ENCODE measurements at places on chromosomes 7 and 10. TPM values are rescaled to one million over a fixed set of nuclear protein-coding genes. Genes with fewer than 3 reads are reported as not detected.

NUTM2B gene
- 1.7 TPM for total RNA-seq

EEPD1 gene
- 20.7 TPM for total RNA-seq

SKIDA1 gene
- 0.37 TPM for total RNA-seq

ITIH5 gene
- total RNA-seq, result not detected

ARMC10 gene
- total RNA-seq, result 14.6 TPM

PALS2 gene
- 15.5 TPM for total RNA-seq

ADAM12 gene
- 36.6 TPM for total RNA-seq

TMEM229A gene
- total RNA-seq, result not detected

CNTNAP2 gene
- not detected for total RNA-seq

SCIN gene
- 0.15 TPM for total RNA-seq

AASS gene
- total RNA-seq, result 3.6 TPM

SH2D4B gene
- total RNA-seq, result 0.30 TPM

GRCh38 chr7:130149281-130150139, 55.7 kb downstream of the TMEM209 start:
- no peak for DNase-seq

- no peak for DNase-seq
Observed at GRCh38 chr10:30417301-30417700, 16.7 kb upstream of the MAP3K8 start.

- DNase-seq, result no peak
Observed at GRCh38 chr7:17391366-17391765, 92.9 kb downstream of the AHR start.

GRCh38 chr10:100479037-100479436, 16.2 kb downstream of the WNT8B start:
- no peak for DNase-seq

- DNase-seq, result no peak
Observed at GRCh38 chr7:43694399-43694748, 34.9 kb downstream of the COA1 start.

- no peak for DNase-seq
Observed at GRCh38 chr7:116571552-116571951, 46.7 kb downstream of the CAV1 start.

GRCh38 chr10:23813687-23814086, 374.8 kb downstream of the OTUD1 start:
- DNase-seq, result no peak

- DNase-seq, result no peak
Observed at GRCh38 chr10:71219918-71220688, 7.7 kb downstream of the UNC5B start.

- peak; percentile 25 for DNase-seq
Observed at GRCh38 chr10:73759512-73760115, 15.4 kb downstream of the SEC24C start.

DNA sequence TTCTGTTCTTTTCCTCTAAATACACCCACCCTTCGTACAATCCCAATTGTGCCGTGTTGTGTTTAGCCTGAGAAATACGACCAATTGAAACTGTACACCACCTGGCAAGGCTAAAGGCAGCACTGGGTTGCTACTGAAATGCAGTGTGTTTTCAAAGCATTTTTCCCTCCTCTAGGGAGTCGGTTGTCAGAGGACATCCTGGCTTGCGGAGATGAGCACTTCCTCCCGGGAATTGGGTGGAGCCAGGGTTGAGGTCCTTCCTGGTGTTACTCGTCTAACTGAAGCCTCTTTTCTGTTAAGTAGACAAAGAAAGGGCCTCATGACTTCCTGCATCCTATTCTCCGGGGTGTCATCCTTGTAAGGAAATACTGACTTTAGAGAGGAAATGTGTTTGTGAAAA, 133.5 kb downstream of the MTPAP start:
- DNase-seq, result no peak

- no peak for DNase-seq
Observed at GRCh38 chr10:77861366-77861765, 65.2 kb downstream of the DLG5 start.

- DNase-seq, result no peak
Observed at GRCh38 chr7:42461537-42461936, 224.5 kb upstream of the GLI3 start.

- DNase-seq, result no peak
Observed at GRCh38 chr7:90599038-90599437, 2.9 kb downstream of the CDK14 start.

- DNase-seq, result no peak
Observed at GRCh38 chr7:154842591-154842990, 160.3 kb downstream of the PAXIP1 start.

- DNase-seq, result no peak
Observed at GRCh38 chr10:46308113-46308415, 21.3 kb downstream of the ANTXRL start.

- DNase-seq, result no peak
Observed at GRCh38 chr7:49781996-49782395, 8.6 kb downstream of the VWC2 start.

DNA sequence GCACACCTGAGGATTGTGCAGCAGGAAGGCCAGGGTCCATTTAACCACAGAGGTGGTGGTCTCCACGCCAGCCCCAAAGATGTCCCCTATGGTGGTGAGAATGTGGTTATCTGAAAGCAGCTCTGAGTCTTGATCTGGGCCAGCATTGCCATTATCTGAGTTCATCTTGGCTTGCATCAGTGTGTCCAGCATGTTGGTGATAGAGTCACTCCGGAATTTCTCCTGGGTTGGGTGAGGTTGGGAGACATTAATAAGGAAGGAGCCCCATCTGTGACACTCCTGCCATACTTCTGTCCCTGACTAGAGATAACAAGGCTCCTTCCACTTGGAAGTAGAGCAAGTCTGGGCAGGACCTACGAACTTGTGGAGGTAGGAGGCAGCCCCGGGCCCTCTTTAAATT, 4.2 kb downstream of the CYP17A1 start:
- no peak for DNase-seq

DNA sequence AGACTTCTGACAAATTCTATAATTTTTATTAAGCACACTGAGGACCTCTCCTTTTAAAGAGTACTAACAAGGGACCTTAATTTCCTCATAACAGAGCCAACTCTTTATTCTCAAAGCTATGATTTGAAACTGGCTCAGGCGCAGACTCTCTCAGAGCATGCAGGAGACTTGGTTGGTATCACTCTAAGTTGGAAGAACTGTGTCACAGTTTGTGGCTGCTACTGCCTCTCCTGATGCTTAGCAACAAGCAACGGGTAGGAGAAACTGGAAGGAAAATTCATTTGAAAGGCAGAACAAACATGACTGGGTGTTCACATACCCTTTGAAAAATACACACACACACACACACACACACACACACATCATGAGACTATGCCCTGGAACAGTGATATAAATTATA, 33.3 kb downstream of the ENO4 start:
- DNase-seq, result no peak

- no peak for DNase-seq
Observed at GRCh38 chr7:117324960-117325359, 2.1 kb upstream of the WNT2 start.

DNA sequence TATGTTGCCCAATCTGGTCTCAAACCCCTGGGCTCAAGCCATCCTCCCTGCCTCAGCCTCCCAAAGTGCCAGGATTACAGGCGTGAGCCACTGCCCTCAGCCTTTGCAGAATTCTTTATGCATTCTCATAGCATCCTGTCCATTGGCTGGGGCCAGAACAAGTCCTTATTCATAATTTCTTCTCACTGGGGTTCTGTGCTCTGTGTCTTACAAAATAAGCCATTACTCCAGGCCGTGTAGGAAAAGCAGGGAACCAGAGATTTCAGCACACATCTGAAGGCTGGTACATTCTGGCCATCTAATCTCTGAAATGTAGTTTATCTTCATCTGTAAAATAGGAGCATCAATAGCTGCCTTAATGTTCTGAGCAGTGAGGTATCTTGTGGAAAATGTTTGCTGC, 10.3 kb upstream of the OCM start:
- DNase-seq, result no peak

- no peak for DNase-seq
Observed at GRCh38 chr10:118971876-118972275, 57.6 kb upstream of the NANOS1 start.

DNA sequence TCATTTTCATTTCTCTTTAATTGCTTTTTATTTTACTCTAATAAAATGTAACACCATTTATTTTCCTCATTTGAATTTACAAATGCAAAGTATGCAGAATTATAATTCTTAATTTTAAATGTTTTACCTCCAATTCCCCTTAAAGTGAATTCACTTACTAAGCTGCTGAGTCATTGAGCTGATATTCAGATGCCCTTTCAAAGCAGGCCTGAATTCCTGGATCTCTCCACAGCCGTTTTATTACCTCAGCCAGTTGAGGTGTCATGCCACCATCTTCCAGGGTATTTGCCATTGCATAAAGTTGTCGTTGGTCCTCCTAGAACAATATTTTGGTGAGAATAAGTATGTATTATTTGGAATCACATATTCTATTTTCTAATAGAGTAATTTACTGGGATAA, 33.2 kb downstream of the GNAT3 start:
- no peak for DNase-seq

- DNase-seq, result no peak
Observed at GRCh38 chr10:98572594-98572993, 125.9 kb upstream of the HPS1 start.

DNA sequence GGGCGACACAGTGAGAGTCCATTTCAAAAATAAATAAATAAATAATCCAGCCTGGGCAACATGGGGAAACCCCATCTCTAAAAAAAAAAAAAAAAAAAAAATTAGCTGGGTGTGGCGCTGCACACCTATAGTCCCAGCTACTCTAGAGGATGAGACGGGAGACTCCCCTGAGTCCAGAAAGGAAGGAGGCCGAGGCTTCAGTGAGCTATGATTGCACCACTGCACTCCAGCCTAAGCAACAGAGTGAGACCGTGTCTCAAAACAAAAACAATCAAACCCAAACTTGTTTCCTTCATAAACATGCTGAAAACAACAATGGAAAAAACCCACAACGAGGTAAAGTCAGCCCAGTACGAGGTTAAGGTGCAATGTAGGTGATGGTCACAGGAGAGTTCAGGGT, 1.2 kb downstream of the COX19 start:
- DNase-seq, result no peak

- DNase-seq, result peak; percentile 39
Observed at GRCh38 chr7:100435401-100436304, 644 bp downstream of the PPP1R35 start.

DNA sequence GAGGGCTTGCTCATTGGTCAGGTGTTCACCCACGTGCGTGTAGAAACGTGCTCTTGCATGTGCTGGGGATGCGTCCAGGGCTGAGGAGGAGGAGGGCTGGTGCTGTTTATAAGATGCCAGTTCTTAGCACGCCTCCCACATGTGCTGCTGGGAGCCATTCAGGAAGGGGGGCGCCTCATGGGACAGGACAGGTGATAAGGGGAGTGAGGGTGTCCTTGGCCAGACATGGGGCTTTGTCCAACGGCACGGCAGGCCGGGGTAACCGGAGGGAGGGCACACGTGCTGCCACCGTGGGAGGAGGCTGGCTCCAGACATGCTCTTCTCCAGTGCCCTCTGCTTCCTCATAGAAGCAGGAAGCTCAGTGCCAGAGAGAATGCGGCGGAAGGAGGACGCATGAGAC, 150.0 kb downstream of the ZMYND11 start:
- DNase-seq, result no peak

- no peak for DNase-seq
Observed at GRCh38 chr7:132399367-132399766, 176.9 kb downstream of the PLXNA4 start.

DNA sequence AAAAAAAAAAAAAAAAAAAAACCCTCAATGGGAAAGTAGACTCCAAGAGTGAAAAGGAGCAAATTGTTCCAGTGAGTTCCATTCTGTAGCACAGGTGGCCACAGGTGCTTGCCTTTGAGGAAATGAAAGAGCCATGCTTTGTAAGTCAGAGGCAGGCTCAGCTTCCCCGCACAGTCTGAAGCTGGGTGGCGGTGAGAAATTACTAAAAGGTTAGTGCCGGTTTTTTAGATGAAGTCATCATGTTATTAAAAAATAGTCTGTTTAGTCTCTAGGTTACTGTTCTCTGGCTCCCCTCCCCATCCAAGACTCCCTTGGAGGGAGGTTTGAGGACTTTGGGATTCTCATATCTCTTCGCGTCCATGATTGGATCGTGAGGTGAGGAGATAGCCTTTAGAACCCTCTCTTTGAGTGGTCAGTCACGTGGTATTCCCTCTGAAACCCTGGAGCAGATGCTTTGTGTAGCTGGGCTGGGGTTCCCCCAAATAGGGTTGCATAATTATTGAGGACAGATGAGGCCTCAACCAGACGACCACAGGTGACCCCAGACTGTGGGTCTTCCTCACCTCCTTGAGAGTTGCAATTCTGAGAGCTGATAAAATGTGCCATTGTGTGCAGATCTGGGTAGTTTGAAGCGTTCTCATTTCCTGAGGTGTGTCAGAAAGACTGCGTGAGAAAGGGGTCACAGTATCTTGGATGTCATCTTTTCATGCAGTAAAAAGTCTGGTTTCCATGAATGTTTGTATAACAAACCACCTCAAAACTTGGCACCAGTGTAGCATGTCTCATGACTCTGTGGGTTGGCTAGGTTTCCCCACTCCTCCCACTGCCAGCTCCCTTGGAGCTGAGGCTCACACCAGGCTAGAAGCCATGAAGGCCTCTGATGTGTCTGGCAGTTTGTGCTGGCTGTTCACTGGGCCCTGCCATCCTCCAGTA, 27.1 kb downstream of the OGDH start:
- DNase-seq, result peak; percentile 63

DNA sequence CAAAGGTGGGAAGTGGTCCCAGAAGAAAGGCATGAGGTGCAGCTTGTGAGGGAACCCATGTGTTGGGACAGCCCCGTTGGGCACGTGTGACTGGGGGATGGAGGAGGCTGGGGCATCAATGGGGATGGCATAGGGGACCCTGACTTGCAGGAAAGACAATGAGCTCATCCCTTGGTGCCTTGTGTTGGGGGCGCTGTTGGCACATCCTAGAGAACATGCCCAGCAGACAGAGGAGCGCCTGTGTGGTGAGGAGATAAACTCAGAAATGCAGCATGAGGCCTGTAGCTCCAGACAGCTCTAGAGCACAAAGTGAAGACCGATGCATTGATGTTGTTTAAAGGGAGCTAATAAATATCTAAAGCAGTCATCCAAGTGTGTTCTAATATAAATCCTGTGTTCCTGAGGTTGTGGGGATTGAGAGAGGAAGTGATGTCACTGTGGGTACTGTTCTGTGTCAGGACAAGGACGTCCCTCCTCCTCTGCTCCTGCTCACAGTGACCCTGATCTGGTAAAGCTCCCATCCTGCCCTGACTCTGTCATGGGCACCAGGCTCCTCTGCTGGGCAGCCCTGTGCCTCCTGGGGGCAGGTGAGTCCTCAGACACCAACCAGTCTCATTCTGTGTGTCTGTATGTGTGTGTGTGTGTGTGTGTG, 126.1 kb upstream of the PRSS58 start:
- no peak for DNase-seq

DNA sequence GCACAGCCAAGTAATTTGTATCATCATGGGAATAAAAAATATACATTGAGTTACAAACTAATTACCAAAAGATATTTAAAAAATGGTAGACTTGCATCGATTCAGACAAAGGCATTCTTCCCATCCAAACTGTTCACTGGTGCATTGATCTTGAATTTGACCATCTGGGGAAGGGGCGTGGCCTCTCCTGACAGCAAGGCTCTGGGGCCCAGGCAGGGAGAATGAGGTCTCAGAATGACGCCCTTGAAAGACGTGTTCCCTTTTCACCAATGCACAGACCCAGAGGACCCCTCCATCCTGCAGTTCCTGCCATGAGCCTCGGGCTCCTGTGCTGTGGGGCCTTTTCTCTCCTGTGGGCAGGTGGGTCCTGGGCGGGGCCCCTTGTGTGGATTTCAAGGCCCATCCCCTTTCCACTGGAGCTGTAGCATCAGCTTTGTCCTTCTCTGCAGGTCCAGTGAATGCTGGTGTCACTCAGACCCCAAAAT, 91.1 kb upstream of the PRSS58 start:
- DNase-seq, result no peak

- no peak for DNase-seq
Observed at GRCh38 chr7:70728872-70729552, 402.9 kb upstream of the GALNT17 start.

GRCh38 chr7:123734498-123734897, 14.3 kb downstream of the WASL start:
- DNase-seq, result no peak
